ENCODE measurements at places on chromosomes 12 and 14.

GRCh38 chr12:128586451-128587029, 237.2 kb downstream of the SLC15A4 start:
- DNase-seq, result no peak

DNA sequence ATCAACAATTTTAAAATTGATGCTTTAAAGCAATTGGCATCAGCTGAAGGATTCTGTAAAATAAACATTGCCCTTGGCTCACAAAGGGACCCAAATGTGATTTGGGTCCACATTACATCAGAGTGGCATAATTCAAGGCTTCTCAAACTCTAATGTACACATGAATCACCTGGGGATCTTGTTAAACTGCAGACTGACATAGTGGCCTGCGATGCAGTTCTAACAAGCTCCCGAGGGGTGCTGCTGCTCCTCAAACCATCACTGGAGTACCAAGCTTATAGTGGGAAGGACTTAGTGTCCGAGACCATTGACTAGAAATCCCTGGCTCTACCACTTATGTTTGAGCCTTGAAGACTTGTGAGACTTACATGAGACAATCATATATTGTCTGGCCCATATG, 31.8 kb upstream of the DNM1L start:
- no peak for DNase-seq

GRCh38 chr14:60658909-60659585, 9.8 kb upstream of the SIX1 start:
- DNase-seq, result no peak

DNA sequence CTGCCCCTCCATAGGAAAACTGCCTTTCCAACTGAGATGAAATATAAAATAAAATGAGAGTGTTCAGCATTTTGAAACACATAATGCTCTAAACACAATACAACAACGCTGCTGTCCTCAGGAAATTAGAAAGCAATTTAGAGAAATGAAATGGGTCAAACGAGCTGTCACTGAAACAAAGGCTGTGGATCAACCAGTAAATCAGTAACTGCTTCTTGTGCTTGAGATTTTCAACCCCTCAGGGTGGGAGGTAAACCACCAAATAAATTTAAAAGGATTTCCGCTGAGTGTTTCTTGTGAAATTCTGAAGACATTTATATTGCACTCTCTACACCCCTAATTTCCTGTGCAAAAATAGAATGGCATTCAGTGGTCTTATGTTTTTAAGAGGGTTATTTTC, 657.1 kb upstream of the SEL1L start:
- DNase-seq, result no peak
